GM04503 (cell line): ENCODE measurements at places on chromosomes 1 and 21.

DNA sequence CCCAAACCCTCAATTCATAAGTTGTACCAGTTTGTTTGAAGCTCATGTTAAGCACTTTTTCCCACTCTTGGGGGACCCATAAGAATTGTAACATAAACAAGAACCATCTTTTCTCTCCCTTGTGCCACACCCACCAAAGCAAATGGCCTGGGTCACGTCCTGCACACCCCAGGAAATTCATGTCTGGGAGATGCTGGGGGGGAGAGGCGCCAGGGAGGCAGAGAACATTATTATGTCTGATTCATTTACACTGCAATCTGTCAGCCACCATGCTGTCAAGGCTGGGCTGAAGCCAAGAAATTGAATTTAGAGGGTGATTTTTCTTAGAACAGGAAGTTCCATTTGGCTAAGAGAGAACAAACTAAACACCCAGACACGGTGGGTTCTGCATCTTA is 37.2 kb upstream of the IPO9 start:
- DNase-seq = peak; percentile 50

- DNase-seq = peak; percentile 13
Observed at GRCh38 chr1:167095368-167095767, 1.5 kb downstream of the STYXL2 start.

DNA sequence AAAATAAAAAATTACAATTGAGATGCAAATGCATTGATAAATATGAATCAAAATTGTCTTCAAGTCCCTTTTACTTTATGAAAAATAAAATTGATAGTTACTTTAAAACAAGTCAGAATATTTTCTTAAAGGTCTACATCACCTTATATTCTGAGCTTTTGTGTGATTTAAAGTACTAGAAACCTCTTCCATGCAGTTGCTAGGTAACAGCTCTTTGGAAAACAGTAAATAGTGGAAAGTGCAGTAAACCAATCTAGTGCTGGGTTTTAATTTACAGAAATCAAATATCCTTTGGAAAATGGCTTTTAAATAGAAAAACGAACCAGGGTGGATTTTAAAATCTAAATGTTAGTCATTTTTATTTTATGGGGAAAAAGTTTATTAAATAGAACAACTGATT is 227.9 kb downstream of the KCNT2 start:
- DNase-seq = no peak

GRCh38 chr1:181089676-181090544 is 1.4 kb downstream of the IER5 start:
- no peak for DNase-seq

DNA sequence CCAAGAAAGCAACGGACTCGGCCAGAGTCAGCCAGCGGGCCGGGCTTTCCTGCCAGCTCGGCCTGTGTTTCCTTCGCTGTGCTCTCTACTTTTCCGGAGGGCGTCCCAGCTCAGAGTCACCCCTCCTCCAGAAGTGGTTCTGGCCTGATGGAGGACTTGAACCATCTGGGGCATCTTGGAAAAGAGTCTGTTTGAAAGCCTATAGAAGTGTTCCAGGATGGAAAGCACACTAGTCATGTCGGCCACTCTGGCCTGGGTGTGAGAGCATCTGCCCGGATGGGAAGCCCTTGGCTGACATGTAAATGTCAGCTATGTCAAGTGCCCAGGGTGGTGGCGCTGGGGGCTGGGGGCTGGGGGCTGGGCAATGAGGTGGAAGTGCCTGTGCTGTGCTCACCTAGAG is 113.4 kb downstream of the DHRS3 start:
- no peak for DNase-seq

- DNase-seq = no peak
Observed at GRCh38 chr1:41731516-41732030, 187.1 kb downstream of the HIVEP3 start.

DNA sequence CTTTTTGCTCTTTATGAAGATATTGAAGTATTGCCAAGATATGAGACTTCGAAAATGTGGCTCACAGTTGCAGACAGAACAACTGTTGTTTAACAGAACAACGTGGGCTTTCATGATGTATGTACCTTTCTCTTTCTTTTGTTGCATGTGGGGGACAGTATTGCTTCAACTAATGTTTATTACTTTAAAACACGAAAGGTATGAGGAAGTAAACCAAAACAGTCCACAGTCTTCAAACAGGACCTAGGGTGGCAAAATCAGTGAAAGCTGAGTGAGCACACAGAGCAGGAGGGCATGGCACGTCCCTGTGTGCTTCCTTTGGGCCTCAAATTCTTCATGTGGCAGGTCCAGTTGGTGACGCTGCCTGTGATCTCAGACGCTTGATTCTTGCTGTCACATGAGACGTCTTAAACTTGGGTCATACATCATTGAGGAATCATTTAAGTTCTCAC is 7.8 kb upstream of the CHAF1B start:
- DNase-seq = no peak

GRCh38 chr1:22139817-22140216 is 3.1 kb downstream of the WNT4 start:
- no peak for DNase-seq

- DNase-seq = no peak
Observed at GRCh38 chr1:192810253-192810880, 1.5 kb downstream of the RGS2 start.

DNA sequence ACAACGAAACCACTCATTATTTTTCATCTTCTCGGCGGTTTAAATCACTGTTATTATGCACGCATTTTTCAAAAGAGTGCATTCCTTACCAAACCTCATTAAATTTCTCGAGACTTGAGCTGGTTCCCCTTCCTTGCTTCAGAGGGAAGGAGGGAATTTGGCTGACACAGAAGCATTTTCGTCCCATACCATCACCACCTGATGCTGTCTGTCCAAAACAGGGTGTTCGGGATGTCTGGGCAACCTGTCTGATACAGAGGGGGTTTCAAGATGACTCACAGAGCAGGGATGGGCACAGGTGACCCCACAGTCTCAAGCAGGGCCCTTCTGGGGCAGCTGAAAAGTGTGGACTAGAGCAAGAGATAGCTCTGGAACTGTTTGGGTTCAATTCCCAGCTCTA is 12.3 kb upstream of the RCC2 start:
- no peak for DNase-seq

- no peak for DNase-seq
Observed at GRCh38 chr21:37453350-37453749, 86.8 kb downstream of the DYRK1A start.

DNA sequence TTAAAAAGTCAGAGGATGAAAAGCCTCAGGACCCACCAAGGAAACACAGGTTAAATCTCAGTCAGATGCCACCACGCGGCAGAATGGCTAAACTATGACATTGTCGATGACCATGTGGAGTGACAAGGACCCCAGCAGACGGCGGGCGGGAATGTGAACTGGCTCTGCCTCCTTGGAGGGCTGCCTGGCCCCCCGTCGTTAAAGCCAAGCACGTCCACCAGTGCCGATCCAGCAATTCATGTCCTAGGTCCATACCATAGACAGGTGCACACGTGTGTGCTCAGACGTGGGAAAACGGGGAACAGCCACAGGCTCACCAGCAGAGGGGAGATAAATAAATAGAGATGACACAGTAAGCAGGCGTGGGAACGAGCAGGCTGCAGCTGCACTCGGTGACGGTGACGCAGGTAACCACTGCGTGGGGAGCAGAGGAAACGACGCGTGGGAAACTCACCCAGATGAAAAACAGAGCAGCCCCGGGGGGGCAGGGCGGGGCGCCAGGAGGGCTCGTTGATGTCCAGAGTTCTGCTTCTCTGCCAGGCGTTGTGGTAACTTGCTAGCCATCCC is 28.3 kb upstream of the PCBP3 start:
- no peak for DNase-seq

DNA sequence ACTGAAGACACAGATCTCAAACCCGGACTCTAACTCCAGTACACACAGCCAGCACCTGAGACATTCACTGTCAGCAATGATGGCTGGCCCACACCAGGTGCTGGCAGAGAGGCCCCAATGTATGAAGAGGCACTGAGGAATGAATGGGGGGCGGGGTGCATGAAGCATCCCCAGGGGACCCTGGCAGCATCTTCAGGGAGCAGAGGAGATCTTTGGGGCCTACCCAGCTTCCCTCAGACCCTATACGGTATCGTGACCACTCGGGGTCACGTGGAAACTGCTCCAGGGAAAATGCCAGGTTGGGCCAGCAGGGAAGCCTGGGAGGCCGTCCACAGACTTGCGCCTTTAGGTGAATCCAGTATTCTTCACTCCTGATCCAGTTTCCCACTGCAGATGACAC is 84.3 kb downstream of the NPHP4 start:
- no peak for DNase-seq

- DNase-seq = no peak
Observed at GRCh38 chr1:96565546-96565945, 156.0 kb upstream of the PTBP2 start.

GRCh38 chr1:240491796-240492195 is 120.2 kb downstream of the GREM2 start:
- DNase-seq = no peak

GRCh38 chr1:44500181-44501046 is 95.4 kb downstream of the RNF220 start:
- no peak for DNase-seq

GRCh38 chr1:229410692-229411433 is 23.0 kb downstream of the ACTA1 start:
- no peak for DNase-seq

- DNase-seq = no peak
Observed at GRCh38 chr1:212600071-212600915, 8.3 kb upstream of the ATF3 start.

DNA sequence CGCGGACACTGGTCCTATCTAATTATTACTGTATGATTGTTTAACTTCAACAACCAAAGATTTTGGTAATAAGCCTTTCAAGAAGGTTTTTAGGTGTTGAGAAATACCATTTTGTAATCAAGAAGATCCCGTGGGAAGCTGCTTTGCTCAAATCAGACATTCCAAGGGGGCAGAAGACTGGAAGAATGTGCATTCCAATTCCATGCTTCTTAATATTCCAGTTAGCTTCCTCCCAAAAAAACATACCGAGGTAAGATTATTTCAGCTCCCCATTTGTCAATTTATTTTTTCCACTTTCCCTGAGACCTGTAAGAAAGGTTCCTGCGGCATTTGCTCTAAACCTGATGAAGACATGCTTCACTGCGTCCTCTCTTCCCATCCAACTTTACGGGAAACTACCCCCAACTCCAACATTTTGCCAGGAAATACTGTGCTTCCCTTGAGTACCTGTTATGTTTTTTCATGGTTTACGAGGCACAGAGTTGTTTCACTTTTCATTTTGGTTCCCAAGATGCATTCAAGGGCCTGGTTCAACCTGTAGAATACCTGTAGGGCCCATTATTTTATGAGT is 4.1 kb downstream of the CNN3 start:
- peak; percentile 74 for DNase-seq

- DNase-seq = no peak
Observed at GRCh38 chr1:200653022-200653462, 16.7 kb downstream of the DDX59 start.

- DNase-seq = no peak
Observed at GRCh38 chr1:55326496-55327243, 111.5 kb upstream of the USP24 start.

DNA sequence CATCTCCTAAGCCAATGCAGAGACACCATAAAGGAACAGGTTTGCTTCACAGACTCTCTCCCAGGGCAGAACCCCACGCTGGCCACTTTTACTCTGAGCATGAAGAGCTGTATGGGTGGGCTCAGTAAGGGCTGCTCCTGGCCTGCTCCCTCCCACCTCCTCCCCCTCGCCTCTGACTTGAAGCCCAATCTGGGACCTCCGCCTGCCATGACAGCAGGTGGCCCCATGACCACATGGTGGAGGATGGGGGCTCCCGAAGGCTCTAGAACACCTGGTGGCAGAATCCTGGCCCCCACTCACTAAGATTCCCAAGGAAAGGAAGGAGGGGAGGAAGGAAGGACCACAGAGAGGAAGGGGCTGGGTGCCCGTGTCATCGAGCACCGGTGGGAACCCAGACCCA is 23.7 kb downstream of the CASZ1 start:
- no peak for DNase-seq

DNA sequence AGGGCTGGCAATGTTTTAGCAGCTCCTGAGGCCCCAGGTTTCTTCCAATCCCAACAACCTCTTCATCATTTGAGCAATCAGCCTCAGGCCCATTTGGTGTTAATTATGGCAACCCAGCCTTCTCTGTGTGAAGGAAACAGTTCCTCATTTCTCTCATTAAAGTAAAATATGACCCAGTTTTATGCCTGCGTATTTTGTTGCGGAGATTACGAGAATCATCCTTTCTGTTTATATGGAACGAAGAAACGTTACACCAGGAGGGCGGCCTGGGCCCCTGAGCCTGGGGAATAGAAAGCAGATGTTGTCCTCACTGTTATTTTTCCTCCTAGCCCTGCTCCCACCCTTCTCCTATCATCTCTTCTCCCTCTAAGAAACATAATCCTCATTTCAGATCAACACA is 332.2 kb upstream of the USP24 start:
- peak; percentile 27 for DNase-seq

DNA sequence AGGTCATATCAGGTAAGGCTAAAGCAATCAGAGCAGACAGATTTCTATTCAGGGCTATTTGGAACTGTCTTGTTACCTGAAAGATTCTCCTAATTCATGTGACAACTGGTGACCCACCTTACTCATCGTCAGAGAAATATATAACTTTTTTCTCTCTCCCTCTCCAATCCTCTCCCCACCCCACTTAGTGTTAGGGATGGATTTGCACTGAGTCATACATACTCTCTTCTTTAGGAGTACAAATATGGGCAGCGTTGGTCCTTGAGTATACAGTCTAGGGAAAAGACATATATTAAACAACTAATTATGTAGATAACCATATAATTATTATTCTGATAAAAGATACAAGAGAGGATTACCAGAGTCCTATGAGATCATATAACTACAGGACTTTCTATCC is 246.3 kb downstream of the HHIPL2 start:
- DNase-seq = no peak

GRCh38 chr1:201019321-201019977 is 4.1 kb downstream of the KIF21B start:
- no peak for DNase-seq

- DNase-seq = no peak
Observed at GRCh38 chr1:43830802-43831201, 102.8 kb upstream of the ARTN start.

DNA sequence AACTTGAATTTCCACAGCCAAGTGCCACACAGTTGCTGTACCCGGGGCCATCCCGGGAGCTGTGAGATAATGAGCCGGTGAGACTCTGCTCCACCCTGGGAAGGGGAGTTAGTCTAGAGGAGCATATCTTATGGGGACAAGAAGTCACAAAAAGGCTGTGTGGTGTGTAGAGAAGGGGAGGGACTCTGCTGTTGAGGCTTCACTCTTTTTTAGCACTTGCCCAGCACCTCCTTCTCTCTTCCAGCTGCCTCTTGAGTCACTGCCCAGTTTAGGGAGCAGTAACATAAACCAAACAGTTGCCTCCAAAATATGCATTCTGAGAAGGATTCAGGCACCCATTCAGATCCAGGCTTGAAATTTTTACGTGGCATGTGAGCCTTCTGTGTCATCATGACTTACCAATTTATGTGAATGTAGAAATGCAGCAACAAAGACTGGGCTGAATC is 744 bp upstream of the WDR26 start:
- peak; percentile 79 for DNase-seq

- no peak for DNase-seq
Observed at GRCh38 chr1:194476872-194477271, 1290.5 kb upstream of the B3GALT2 start.

- no peak for DNase-seq
Observed at GRCh38 chr1:244296447-244296846, 155.3 kb downstream of the ADSS2 start.

- DNase-seq = no peak
Observed at GRCh38 chr1:22228505-22228911, 85.6 kb upstream of the WNT4 start.
